ENCODE measurements at places on chromosomes 5 and 9.

DNA sequence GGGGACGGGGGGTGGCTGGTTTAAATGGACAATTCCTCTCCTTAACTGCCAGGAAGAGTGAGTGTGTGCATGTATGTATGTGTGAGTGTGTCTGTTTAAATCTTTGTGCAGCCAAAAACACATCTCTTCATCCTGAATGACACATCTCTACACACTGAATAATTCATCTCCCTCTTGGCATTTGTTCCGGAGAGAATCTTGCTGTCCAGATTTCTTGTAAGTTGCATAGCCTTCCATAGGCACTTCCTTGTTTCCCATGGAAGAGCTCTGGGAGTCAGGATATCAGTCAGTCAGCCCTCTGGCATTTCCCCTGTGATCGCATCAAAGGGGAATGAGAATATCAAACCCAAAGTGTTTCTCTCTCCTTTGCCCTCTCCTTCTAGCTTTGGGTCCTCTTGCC is 74.7 kb downstream of the WWC1 start:
- DNase-seq, result no peak

GRCh38 chr5:96090215-96090614 is 128.6 kb upstream of the ELL2 start:
- DNase-seq, result no peak

DNA sequence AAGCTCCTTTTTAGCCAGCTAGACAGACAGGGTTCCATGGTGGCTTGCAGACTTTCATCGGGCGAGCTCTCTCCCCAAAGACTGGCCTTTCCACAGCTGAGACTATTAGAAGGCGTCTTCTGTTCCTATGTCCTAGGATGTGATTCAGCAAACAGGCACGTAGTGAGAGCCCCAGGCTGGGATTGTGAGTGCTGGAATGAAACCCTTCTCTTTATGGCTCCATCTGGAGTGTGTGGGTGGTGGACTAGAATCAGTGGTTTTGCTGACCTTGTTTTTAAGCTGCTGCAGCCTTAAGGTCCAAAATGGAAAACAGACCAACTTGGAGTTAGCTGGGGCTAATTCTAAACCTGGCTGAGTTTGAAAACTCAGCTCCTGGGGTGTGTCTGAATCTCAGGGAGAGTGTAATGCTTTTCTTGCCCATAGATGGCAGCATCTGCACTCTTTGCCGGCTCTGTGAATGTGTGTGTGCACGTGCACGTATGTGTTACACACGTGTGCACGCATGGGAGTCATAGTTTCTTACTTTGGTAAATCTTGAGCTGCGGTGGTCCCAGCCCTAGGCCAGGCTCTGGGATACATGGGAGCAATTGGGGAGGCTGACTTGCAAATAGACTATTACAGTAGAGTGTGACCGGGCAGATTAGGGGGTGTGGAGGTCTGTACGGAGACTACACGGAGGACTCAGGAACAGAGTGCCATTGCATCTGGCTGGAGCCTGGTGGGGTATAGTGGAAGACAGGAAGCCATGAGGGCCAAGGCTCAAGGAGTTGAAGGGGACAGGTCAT is 10.7 kb downstream of the GSN start:
- DNase-seq, result peak; percentile 35

GRCh38 chr5:136901-137300 is 44.9 kb downstream of the PLEKHG4B start:
- DNase-seq, result no peak

- no peak for DNase-seq
Observed at GRCh38 chr9:16221366-16221765, 649.1 kb downstream of the BNC2 start.

- no peak for DNase-seq
Observed at GRCh38 chr9:128304971-128305288, 17.3 kb downstream of the TRUB2 start.

GRCh38 chr9:27542508-27542907 is 12.9 kb upstream of the MOB3B start:
- no peak for DNase-seq

DNA sequence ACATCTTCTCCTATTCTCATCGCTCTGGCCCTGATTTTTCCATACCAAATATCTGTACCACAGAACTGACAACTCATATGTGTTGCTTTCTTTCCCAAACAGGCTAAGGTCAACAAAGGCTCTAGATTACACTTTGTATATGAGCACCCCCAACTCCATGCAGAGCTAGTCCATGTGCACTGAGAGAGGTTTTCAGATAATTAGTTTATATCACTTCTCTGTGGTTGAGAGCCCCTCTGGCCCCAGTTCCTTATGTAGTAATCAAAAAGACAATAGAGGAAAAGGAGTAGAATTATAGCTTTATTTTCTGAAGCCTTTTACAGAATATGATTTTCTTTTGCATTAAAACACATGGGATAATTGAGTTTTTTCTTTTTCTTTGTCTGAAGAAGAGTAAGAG is 120.0 kb downstream of the TRIO start:
- no peak for DNase-seq

DNA sequence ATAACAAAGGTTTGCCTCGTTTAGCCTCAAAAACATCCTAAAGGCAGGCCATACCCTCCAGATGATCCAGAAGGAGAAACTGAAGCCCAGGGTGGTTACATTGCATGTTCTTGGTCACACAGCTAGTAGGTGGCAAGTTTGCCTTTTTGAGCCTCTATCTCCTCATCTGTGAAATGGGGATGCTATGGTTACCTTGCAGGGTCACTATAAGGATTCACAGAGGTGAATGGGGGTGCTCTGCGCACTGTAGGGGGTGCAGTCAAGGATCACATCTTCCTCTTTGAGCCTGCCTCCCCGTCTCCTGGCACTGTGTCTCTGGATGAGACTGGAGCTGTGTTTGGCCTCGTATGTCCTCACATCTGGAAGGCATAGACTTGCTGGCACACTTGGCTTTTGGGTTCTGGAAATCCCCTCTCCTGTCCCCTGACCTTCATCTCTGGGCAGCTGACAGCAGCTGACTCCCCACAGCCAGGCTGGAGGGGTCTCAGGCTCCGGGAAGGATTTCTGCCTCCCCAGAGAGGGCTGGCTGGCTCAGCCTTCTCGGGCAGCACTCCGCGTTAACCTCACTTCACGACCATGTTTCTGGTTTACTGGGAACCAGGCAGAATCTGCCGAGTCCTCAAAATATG is 167.7 kb downstream of the RGS3 start:
- DNase-seq, result no peak

- DNase-seq, result no peak
Observed at GRCh38 chr9:98147582-98147981, 28.6 kb upstream of the TRIM14 start.

DNA sequence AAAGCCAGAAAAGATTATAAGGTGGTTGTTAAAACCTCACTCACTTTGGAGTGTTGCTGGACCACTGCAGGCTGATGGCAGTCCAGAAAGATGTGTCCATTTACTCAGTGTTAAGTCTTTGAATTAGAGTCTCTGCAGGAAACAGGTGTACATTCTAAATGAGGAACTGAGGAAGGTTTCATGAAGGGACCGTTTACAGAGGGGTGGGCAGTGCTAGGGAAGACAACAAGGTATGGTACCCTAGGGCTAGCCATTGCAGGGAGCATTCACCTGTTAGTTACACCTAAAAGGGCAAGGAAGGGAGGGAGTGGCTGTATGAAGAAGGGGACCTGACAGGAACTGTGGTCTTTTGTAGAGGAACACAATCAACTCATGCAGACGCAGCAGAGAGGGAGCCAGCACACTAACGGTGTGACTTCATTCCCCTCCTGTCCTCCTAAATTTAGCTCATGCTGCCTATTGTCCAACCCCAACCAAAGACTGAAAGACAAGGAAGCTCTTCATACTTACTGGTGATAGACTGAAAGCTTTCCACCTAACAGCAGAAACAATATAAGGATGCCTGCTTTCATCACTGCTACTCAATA is 32.2 kb upstream of the PAX5 start:
- no peak for DNase-seq

DNA sequence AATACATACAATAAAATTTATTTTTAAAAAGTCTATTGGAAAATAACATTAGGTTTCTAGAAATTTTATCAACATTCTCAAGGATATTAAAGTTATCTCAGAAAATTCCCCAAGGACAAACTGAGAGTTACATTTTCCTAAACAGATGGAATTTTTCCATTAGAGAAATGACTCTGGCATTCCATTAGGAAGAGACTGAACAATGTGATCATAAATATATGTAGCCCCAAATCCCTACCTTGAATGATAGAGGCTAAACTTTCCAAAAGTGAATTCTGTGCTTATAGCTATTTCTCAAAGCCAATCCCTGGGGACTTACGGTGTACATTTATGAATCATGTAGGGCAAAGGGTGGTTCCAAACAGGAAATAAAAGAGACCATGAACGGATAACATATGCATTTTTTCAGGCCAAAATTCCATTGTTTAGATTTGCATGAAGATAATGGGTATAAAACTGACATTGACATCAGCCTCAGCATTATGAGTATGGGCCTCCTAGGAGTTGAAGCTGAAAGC is 1181.0 kb upstream of the DMAC1 start:
- no peak for DNase-seq

DNA sequence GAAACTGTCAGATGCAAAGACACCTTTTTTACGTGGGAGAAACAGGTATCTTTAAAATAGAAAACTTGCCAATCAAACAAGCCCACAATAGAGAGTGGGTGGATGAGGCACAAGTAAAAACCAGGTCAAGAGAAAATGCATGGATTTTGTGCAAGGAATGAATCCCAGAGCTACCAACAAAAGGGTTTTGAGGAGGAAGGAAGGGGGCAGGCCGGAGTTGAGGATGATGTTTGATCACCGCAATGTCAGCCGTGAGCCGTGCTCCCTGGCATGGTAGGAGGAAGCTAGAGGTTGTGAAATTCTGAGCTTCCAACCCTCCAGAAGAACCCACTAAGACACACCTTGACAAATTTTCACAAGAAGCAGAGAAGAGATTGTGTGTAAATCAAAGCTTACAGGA is 53.2 kb downstream of the HRH2 start:
- DNase-seq, result no peak

DNA sequence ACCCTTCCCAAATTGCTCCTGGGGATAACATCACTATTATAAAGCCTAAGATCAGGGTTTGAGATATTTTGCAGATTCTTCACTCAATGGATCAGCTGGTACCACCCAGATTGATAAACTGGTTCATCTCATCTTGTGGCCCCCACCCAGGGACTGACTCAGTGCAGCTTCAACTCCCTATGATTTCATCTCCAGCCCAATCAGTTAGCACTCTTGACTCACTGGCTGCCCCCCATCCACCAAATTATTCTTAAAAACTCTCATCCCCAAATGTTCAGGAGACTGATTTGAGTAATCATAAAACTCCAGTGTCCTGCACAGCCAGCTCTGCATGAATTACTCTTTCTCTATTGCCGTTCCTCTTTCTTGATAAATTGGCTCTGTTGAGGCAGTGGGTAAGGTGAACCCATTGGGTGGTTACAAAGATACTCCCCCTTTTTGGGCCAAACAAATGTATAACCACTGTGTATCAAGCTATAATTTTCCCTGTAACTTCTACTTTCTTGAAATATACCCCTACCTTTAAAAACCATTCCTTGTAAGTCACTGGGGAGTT is 263.3 kb upstream of the IL12B start:
- DNase-seq, result no peak

DNA sequence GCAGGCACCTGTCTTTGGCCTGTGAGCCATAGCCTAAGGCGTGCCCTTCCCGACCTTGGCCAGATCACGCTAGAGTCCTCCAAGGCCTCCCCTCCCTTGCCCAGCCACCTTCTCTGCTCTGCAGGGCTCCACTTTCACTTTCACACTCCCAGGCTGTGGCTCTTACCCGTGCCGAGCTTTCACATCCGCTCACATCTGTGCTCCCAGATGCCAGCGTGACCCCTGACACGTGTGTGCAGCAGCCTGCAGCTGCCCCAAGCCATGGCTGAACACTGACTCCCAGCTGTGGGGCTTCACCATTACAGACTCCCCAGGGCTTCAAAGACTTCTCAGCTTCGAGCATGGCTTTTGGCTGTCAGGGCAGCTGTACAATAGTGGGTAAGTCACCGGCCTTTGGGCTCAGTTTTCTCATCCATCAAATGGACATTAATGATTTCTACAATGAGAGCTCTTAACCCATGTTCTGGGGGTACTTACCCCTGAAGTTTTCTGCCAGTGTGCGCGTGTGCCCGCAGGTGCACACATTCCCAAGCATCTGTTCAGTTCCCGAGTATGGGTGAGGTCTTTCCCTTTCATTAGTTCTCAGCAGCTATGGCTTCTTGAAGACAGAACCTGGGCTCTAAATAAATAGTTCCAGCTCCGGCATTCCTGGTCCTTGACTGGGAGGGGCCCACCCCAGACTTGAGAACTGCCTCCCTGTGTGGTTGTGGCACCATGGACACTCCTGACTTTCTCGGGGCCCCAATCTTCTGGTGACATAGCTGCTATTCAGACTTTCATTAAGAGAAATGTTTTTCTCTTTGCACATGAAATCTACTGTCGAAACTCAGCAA is 118.6 kb downstream of the RGS3 start:
- peak; percentile 83 for DNase-seq

DNA sequence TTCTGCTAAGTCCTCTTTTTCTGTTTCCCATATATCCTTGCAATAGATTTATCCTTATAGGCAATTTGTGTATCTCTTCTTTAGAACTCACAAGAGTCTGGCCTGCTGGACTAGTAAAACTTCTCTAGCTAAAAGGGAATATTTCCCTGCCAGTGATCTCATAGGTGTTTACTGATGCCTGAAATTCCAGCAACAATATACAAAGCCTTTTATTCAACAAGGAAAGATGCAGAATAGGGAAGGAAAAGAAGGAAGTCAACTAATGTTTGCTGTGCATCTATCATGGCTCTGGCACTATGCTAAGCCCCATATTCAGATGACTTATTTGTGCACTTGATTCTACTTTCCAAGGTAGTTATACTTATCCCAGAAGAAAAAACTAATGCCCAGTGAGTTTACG is 160.0 kb upstream of the DMRTA1 start:
- no peak for DNase-seq

GRCh38 chr5:42507451-42508097 is 84.3 kb downstream of the GHR start:
- DNase-seq, result no peak
